ENCODE measurements at places on chromosomes 4 and X. TPM values are rescaled to one million over a fixed set of nuclear protein-coding genes. Genes with fewer than 3 reads are reported as not detected.

The BEND4 gene
- total RNA-seq, result not detected

The CXCR3 gene
- total RNA-seq, result not detected

- H3K4me3 ChIP-seq, result no peak overlapping the region
- H3K27me3 ChIP-seq, result peaks cover 68% of the 10 kb centered on the region
- no peak for DNase-seq
These were observed 44.5 kb downstream of the FGFRL1 start for GRCh38 chr4:1055721-1056590.

The GNRHR gene
- total RNA-seq, result not detected

The SAGE1 gene
- not detected for total RNA-seq

DNA sequence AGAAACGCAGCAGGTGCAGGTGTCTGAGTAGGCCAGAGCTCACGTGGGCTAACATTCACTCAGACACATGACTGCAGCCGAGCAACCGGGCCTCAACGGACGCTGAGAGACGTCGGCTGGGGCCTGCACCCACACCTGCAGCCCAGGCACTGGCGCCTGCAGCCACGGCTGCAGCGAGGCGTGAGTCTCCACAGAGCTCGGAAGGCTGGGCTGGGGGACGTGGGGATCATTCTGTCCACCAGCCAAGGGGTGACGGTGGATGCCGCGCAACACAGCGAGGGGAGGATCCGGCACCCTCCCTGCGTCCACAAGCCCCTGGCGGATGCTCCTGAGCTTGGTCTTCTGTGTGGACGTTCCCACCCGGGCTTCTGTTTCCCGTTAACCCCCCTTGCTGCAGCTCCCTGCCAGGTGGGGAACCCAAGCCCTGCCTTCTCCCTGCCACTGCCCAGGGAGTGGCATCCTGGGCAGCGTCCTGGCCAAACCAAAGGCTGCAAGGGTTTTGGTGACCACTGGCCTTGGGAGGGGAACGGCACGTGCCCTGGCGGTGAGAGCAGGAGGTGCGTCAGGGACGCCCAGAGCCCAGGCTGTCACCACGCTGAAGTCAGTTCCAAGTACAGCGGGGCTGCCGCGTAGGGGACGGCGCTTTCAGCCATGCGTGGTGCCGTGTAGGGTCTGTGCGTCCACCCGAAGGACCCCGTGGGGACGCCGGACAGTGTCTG is 16.3 kb downstream of the PPP2R3B start:
- H3K36me3 ChIP-seq, result no peaks in the 10 kb centered on the region
- no peak overlapping the region for H3K4me3 ChIP-seq
- no peaks in the 10 kb centered on the region for H3K27me3 ChIP-seq
- no peak overlapping the region for H3K27ac ChIP-seq

DNA sequence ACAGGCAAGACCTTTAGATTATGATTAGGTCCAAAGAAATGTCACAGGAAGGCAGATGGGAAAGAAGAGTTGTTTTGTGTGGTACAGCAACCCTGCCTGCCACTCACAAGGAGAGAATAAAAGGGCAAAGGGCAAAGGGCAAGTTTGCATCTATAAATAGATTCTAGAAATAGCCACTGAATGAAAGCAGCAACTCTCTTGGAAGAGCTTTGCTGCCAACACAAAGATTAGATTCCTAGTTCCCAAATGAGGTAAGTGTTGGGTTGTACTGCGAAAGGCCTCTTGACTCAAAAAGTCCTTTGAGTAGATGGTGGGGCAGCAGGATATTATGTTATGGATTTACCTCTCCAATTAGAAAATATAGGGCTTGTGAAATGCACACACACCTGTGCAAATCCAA is 61.2 kb downstream of the MOSPD2 start:
- no peak overlapping the region for H3K4me3 ChIP-seq
- H3K4me1 ChIP-seq, result 0 out of 2 replicates have a peak, but pooled peaks cover 7% of the 10 kb centered on the region
- no peak for DNase-seq
- no peaks in the 10 kb centered on the region for H3K27me3 ChIP-seq
- H3K27ac ChIP-seq, result no peak overlapping the region

The MTTP gene
- total RNA-seq, result not detected

GRCh38 chrX:73850124-73851013 is 287.4 kb downstream of the CHIC1 start:
- H3K27ac ChIP-seq, result no peak overlapping the region
- no peak overlapping the region for H3K4me3 ChIP-seq
- no peaks in the 10 kb centered on the region for H3K36me3 ChIP-seq

DNA sequence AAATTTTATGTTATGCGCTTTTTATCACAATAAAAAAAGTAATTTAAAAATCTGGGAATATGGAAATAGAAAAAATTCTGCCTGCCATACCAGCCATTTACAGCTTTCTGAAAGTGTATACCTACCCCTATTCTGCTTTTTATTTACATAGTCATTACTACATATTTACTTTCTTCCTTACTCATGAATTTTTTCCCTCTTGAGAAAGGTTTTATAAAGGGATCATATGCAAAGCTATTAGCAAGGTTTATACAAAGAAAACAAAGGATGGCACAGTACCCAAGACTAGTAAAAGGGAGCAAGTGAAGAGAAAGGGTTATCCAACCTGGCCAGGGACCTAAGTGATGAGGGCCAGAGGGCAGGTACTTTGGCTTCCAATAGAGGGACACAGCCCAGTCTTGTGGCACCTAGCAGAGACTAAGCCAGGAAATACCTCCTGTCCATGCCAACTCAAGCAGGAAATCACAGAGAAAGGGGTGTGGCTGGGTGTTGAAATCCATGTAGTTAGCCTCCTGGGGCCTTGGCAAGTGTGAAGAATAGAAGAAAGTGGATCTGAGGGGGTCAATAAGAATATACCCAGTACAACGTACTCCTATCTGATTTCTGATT is 207.3 kb upstream of the VEGFC start:
- no peaks in the 10 kb centered on the region for H3K27me3 ChIP-seq
- peaks cover 25% of the 10 kb centered on the region for H3K4me1 ChIP-seq
- H3K27ac ChIP-seq, result no peak overlapping the region
- H3K4me3 ChIP-seq, result no peak overlapping the region

- no peak for DNase-seq
- no peak overlapping the region for H3K27ac ChIP-seq
- no peaks in the 10 kb centered on the region for H3K4me1 ChIP-seq
- H3K27me3 ChIP-seq, result peaks cover 16% of the 10 kb centered on the region
These were observed 376.1 kb downstream of the FBXW7 start for GRCh38 chr4:152159773-152160172.

The XKRX gene
- 1.2 TPM for total RNA-seq

The FTHL17 gene
- total RNA-seq, result not detected

The ARMCX5 gene
- total RNA-seq, result 5.7 TPM

DNA sequence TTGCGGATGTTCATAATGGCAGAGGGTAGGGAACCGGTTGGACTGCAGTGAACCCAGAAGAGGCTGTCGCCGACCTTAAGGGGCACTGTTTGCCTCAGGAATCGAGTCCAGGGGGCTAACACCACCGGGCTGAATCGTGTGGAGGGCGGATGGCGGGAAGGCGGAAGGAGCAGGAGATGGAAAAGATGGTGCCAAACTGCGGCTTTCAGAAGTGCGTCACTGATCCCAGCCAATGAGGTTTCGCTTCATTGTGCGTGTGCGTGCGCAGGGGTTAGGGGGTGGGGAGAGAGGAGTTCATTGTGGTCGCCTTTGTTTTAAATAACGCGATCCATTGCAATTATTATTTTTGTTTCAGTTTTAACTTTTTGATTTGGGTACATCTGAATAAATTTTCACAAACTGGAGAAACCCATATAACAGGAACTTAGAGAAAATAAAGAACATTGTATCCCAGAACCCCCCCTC is at the start of gene NAA11:
Gene NAA11, minus strand, starts transcription at position 198 of the 465 bp plus-strand sequence. Its CDS starts 184 bp downstream, at position 14.
- no peaks in the 10 kb centered on the region for H3K27me3 ChIP-seq
- H3K36me3 ChIP-seq, result no peaks in the 10 kb centered on the region
- H3K4me3 ChIP-seq, result no peak within 1 kb of the TSS
- DNase-seq, result no peak
- H3K4me1 ChIP-seq, result no peaks in the 10 kb centered on the region

DNA sequence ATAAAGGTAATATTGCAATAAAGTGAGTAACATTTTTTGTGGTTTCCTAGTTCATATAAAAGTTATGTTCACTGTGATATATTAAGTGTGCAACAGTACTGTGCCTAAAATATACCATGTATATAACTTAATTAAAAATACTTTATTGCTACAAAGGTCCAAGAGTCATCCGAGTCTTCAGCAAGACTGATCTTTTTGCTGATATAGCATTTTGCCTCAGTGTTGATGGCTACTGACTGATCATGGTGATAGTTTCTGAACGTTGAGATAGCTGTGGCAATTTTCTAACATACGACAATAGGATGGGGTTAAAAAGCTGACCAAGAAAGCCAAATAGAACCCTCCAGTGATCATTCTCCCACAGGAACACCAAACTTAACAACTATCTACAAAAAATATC is 1302.7 kb downstream of the TECRL start:
- H3K27me3 ChIP-seq, result no peaks in the 10 kb centered on the region
- DNase-seq, result no peak
- no peak overlapping the region for H3K27ac ChIP-seq

The NWD2 gene
- total RNA-seq, result not detected

The TMEM154 gene
- total RNA-seq, result 34.5 TPM

DNA sequence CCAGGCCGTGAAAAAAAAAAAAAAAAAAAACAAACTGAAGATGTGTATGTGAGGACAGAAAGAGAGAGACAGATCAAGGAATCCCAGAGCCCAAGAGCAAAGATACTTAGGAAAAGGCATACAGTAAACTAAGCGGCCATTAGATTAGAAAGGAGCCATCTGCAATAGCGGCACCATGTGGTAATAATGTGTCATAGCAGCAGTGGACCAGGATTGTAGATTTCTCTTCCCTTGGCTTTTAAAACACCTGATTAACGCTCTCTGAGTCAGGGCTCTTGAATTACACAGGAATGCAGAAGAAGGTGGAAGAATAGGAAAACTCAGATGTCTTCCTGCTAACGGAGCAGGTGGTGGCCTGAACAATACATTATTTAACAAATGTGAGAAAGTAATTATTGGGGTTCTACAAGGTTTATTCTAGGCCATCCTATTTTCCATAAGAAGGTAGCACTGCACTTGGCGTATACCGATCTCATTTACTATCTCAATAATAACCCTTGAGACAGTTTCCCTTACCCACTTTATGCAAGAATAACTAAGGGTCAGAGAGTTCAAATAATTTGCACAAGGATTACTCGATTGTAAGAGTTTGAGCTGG is 182.7 kb downstream of the KCNIP4 start:
- no peaks in the 10 kb centered on the region for H3K4me1 ChIP-seq
- H3K27me3 ChIP-seq, result no peaks in the 10 kb centered on the region
- no peak overlapping the region for H3K27ac ChIP-seq
- peak; percentile 49 for DNase-seq
- H3K36me3 ChIP-seq, result no peaks in the 10 kb centered on the region

GRCh38 chr4:124325690-124326089 is 386.8 kb downstream of the ANKRD50 start:
- no peak for DNase-seq
- H3K27ac ChIP-seq, result no peak overlapping the region
- H3K4me1 ChIP-seq, result no peaks in the 10 kb centered on the region

The ZMYM3 gene
- total RNA-seq, result 45.3 TPM

DNA sequence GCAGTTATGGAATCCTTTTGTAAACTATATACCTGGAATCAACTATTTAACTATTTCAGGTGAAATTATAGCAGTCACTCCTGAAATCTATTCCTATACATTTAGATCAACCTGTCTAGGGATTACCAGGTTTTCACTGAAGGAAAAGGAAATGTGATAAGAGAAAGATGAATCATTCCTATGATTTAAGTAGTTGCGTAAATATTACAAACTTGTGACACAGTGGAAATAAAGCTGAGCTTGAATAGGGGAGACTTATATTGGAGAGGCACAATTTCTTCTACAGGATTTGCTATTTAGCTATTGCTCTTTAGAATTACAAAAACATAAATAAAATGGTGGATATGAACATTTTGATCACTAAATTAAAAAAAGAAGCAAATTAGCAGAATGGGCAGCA is 284.1 kb upstream of the EPHA5 start:
- H3K27ac ChIP-seq, result no peak overlapping the region
- H3K4me3 ChIP-seq, result no peak overlapping the region
- no peak for DNase-seq
- no peaks in the 10 kb centered on the region for H3K36me3 ChIP-seq
- H3K4me1 ChIP-seq, result no peaks in the 10 kb centered on the region

GRCh38 chr4:11912886-11913285 is 484.2 kb upstream of the HS3ST1 start:
- H3K4me3 ChIP-seq, result no peak overlapping the region
- no peak overlapping the region for H3K27ac ChIP-seq
- no peaks in the 10 kb centered on the region for H3K36me3 ChIP-seq
- no peaks in the 10 kb centered on the region for H3K4me1 ChIP-seq
- H3K27me3 ChIP-seq, result no peaks in the 10 kb centered on the region

DNA sequence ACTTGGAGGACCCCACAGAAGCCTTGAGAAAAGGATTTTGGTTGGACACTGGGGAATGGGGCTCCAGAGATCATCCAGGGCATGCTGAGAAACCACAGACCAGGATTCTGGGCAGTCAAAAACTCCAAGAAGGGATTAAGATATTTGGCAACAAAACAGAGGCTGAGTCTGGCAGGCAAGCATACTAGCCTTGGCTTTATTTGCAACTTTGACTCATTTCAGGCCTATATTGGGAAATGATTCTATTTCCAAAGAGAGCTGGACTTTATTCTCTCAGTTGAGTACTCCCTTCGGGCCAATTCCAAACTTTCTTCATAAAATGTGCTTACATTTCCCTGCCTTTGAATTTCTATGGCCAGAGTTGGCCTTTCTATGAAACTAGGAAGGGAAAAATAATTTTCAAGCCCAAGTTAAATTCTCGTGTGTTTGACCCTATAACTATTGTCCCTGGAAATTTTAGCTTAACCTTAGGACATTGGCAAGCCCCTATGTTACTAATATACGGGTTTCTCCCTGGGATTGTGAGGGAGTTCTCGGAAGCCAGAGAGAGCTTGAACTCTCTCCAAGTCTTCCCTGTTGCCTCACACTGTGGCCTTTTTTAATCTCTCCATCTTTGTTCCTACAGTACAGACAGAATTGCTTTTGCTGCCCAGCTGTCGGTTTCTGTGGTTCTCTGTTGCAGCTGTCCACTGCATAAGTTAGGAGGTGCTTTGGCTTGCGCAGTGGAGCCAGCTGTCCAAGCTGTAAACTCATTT is 112.6 kb upstream of the FAM9A start:
- no peak overlapping the region for H3K4me3 ChIP-seq
- H3K27me3 ChIP-seq, result no peaks in the 10 kb centered on the region
- H3K27ac ChIP-seq, result no peak overlapping the region
- DNase-seq, result no peak
- no peaks in the 10 kb centered on the region for H3K4me1 ChIP-seq
- no peaks in the 10 kb centered on the region for H3K36me3 ChIP-seq

GRCh38 chr4:63528256-63528991 is 880.8 kb downstream of the TECRL start:
- H3K4me1 ChIP-seq, result no peaks in the 10 kb centered on the region
- no peak overlapping the region for H3K27ac ChIP-seq
- no peak for DNase-seq
- no peaks in the 10 kb centered on the region for H3K27me3 ChIP-seq
- H3K4me3 ChIP-seq, result no peak overlapping the region

GRCh38 chrX:79138658-79139241 is 5.7 kb upstream of the GPR174 start:
- H3K27ac ChIP-seq, result no peak overlapping the region
- H3K27me3 ChIP-seq, result no peaks in the 10 kb centered on the region
- no peak overlapping the region for H3K4me3 ChIP-seq
- H3K4me1 ChIP-seq, result no peaks in the 10 kb centered on the region
- no peaks in the 10 kb centered on the region for H3K36me3 ChIP-seq
